Stimulated activated CD4-positive, alpha-beta T cell treated with anti-CD3 and anti-CD28 coated beads, Interleukin-1b, Interleukin-23, amount 100 ng/mL, for 1 hour (primary cell): ENCODE measurements at places on chromosomes 2 and 18.

GRCh38 chr18:46411867-46412690 is 244.9 kb downstream of the LOXHD1 start:
- DNase-seq: no peak

GRCh38 chr2:31579996-31580320 is 780 bp downstream of the SRD5A2 start:
- DNase-seq: no peak

- no peak for DNase-seq
Measured at GRCh38 chr2:174587579-174587978, 10.0 kb downstream of the WIPF1 start.

DNA sequence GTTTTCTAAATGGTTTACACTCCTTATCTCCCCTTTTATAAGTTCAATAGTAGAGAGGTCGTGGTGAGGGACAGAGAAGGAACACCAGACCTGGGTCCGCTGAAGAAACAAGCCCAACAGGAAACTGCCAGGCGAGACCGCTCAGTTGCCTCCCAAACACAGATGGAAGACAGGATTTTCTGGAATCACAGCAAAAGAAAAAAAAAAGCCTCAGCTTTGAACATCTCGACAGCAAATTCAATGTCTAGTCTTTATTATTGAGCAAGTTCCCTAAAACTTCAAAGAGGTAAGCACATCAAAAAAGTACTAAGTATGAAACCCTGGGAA is 33.5 kb upstream of the GNAL start:
- DNase-seq: no peak

DNA sequence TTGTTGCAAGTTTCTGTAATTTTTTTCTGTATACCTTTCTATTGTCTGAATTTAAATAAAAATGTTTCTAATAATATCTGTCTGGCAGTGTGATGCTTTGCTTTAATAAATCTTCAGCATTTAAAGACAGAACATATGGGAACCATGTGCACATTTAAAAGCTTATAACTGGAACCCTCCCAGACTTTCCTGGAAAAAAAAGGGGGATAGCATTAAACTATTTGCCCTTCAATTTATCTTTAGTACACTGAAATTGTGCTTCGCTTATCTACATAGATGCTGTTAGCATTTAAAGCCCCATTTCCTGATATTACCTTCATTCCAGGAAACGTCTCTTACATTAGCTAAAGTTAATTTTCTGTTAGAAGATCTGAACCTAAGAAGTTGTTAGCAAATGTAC is 64.6 kb downstream of the ZC3H6 start:
- no peak for DNase-seq

GRCh38 chr18:13163167-13163927 is 55.2 kb upstream of the LDLRAD4 start:
- no peak for DNase-seq

- DNase-seq: no peak
Measured at GRCh38 chr18:3036108-3036507, 23.2 kb upstream of the LPIN2 start.
